ENCODE measurements at places on chromosomes 11 and 22.
A peak's percentile ranks its signal among the peaks of the same experiment; 100 is the strongest.

DNA sequence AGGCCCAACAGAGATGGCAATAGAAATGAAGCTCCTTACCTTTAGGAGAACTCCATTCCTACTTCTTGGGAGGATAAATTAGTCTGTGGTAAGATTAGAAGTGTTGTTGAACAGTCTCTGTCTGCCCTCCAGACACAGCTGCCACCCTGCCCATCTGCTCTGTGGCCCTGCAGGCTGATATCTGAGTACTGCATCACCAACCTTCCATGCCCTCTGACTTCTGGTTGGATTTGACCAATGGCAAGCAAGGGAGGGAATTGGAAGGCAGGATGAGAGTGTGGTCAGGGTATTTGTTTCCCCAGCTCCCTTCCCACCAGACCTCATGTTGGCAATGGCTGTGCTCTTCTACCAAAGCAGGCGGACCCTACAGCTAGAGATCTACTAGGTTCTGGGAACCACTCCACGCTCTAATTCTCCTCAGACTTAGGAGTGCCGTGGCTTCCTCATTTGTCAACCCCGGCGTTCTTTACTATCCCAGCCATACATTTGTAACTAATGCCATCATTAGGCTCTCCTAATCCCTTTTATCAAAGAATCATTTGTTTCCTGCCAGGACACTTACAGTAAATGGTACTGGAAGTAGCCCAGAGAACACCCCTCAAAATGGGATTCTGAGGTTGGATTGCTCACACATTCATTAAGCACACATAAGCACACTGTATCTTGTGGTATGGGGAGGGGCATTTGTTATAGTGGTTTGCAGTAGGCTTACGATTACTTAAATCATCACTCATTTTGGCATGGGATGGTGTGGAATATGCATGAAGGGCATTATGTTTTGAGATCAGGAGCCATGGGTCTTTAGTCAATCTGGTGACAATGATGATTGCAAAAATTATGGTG lies 35.4 kb upstream of the CD44 start:
- no peak for DNase-seq

DNA sequence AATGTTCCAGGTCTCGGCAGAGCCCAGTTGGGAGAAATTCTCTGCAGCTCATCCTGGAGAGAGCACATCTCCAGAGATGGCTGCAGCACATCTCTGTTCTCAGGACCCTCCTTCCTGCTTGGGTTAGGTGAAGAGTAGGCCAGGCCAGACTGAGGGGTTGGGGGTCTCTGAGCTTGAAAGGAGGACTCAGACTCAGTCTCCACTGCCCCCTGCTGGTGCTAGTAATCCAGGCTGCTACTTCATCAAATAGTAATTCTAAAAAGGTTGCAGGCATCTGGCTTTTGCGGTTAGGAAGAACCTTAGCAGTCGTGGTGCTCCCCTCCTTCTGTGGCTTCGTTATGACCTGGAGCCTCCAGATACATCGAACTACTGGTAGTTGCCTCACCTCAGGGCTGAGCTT lies 9.7 kb downstream of the TUB start:
- DNase-seq, result peak; percentile 64

DNA sequence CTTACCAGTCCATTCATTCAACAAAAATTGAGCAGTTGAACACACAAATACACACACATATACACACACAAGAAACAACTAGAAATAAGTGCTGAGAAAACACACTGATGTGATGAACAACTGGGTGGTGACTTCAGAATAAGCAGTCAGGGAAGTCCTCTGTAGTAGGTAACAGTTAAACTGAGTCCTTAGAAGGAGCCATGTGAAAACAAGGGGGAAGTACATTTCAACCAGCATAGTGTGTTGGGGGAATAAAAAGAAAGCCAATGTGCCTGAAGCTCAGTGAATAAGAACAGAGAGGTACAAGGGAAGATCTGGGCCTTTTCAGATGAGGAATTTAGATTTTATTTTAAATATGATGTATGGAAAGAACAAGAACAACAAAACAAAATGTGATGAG lies 6.8 kb upstream of the TMEM123 start:
- no peak for DNase-seq

- no peak for DNase-seq
Observed at GRCh38 chr11:13064593-13064992, 55.5 kb downstream of the RASSF10 start.

DNA sequence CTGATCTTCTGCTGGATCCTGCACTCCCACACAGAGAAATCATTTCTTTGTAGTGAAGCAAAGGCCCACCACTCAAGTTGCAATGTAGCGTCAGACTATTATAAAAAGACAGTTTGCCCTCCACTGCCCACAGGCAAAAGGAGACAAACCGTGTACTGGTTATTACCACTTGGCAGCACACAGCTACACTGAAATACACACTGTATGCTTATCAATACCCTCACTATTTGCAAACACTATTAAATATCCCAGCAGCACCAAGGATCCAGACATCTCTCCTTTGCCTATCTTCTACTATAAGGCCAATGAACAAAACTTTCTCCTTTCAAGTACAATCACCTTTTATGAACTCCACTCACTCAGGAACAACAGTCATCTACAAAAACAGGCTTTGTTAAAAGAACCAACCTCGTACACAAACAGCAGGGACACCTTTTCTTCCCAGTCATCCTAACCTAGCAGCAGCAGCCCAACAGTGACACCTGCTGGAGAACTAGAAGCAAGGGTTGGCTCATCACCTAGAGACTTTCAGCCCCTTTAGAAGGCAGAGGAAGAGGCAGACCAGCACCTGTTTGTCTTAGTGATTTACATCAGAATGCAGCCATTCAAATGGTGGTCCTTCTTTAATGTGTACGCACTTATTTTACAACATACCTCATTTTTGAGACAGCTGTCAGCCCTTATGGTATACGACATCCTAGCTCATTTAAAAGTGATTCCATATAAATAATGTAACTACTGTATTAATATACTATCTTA lies 56.1 kb downstream of the AMBRA1 start:
- DNase-seq, result peak; percentile 58

Measured in right forelimb (tissue), 1 donor.